Lung microvascular endothelial cell (primary cell): ENCODE measurements at places on chromosomes 1 and 21.
A peak's percentile ranks its signal among the peaks of the same experiment; 100 is the strongest.

- no peak for DNase-seq
Measured at GRCh38 chr1:172404121-172404520, 16.4 kb upstream of the C1orf105 start.

GRCh38 chr1:17903386-17903785 is 148.3 kb downstream of the ACTL8 start:
- DNase-seq, result no peak

DNA sequence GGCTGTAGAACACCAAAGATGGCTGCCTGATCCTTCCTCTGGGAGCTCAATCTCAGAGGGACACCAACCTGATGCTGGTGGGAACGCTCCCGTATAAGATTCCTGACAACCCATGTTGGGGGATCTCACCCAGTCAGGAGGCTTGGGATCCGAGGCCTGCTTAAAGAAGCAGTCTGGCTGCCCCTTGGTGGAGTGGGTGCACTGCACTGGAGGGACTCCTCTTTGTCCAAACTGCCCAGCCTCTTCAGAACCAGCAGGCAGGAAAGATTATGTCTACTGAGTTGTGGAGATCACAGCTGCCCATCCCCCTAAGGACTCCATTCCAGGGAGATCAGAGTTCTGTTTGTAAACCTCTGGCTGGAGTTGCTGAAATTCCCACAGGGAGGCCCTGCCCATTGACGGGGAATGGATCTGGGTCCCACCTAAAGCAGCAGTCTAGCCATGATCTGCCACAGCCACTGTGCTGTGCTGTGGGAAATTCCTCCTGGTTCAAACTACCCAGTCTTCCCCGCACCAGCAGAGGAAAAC is 23.0 kb downstream of the S100B start:
- no peak for DNase-seq

- DNase-seq, result no peak
Measured at GRCh38 chr21:37047079-37047478, 25.8 kb downstream of the PIGP start.

GRCh38 chr21:44706706-44707581 is 4.4 kb downstream of the TSPEAR start:
- DNase-seq, result no peak

GRCh38 chr21:33401630-33401992 is 1.6 kb upstream of the IFNGR2 start:
- no peak for DNase-seq

DNA sequence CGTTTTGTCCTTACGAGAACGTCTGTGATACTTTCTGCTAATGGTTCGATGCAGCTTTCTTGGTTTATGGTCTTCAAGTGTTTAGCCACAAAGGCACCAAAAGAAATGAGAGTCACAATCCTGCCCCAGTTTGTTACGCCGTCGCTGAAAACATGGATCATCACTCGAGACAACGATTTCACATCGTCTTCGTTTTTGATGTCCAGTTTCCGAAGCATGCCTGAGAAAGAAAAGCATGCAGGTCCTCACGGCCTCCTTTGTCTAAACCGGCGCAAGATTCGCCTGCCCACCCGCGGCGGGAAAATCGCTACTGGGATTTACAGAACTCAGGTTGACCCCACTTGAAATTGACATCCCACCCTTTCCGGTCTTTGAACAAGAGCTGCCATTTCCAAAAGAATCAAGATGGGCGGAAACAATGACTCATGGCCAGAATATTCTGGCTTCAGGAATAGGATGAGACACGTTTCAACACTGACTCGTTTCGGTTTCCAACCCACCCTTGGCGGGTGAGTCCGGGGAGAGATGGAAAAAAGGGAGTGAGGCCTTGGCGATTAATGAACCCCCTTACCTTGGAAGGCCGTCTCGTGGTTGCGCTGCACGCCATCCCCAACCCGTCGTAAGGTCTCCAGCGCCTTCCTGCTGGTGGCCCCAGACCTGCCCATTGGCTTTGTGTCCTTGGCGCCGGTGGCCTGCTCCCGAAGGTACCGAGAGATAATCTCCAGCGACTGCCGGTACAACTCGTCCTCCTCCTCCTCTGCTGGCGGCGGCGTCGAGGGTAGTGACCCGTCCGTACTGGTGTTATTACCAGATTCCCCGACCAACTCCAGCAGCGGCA is 919 bp downstream of the MCL1 start:
- DNase-seq, result peak; percentile 95

- DNase-seq, result no peak
Measured at GRCh38 chr1:86289161-86289560, 107.0 kb downstream of the ODF2L start.
